ENCODE measurements at places on chromosomes 12 and 14.

- no peak for DNase-seq
These were observed 53.5 kb upstream of the RNU6-8 start for GRCh38 chr14:32256576-32256975.

DNA sequence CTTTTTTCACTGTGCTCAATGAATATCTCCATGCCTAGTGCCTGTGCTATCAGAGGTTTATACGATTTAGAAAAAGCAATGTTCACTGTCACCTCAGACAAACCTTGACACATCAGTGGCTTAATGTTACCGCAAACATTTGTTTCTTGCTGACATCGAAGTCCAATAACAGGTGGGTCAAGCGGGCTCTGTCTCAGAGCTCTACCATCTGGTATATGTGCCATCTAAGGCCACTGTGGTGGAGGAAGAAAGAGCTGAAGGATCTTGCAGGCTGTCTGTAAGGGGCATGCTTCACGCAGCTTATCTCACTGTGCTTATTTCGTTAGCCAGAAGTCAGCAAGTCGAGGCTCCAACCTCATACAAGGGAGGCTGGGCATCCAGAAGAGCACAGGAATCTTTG is 189.5 kb upstream of the NTF3 start:
- DNase-seq, result no peak

GRCh38 chr12:88242571-88242925 is 100.4 kb downstream of the TMTC3 start:
- DNase-seq, result no peak

- DNase-seq, result no peak
These were observed 5.8 kb upstream of the DICER1 start for GRCh38 chr14:95163132-95163531.

DNA sequence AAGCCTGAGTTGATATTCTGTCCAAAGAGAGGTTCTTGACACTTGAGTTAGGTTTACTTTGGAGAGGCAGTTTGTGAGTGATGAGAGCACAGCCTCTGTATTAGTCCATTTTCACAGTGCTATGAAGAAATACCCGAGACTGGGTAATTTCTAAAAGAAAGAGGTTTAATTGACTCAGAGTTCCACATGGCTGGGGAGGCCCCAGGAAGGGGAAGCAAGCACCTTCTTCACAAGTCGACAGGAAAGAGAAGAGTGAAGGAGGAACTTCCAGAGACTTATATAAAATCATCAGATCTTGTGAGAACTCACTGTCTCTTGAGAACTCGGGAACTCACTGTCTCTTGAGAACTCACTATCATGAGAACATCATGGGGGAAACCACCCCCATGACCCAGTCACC is 5.4 kb downstream of the ZC3H14 start:
- no peak for DNase-seq

- no peak for DNase-seq
These were observed 50.9 kb downstream of the CCDC88C start for GRCh38 chr14:91366749-91367148.

Data from dorsolateral prefrontal cortex (tissue), 122 donors.